Fibroblast of skin of left biceps (primary cell): ENCODE measurements at places on chromosomes 13 and 19.

DNA sequence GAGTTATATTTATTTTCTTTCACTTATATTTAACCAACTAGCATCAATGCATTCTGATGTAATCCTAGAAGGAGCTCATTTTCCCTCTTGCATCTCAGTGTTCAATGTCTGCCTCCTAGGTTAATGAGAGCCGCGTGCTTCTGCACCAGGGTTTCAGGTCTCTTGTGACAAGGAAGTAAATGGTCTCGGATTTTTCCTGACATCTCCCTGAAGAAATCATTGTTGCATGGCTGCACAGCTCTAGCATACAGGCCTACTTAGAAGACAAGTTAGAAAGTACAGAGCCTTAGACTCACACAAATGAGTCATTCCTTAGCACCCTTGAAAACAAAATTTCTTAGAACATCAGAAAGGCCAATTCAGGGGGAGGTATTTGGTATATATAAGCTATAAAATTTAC, 57.2 kb upstream of the KLF12 start:
- no peak for DNase-seq

GRCh38 chr13:64428196-64428595, 2801.9 kb downstream of the PCDH9 start:
- DNase-seq: peak; percentile 8

GRCh38 chr13:81916461-81916860, 1575.5 kb upstream of the SPRY2 start:
- DNase-seq: no peak

GRCh38 chr19:13160557-13160956, 10.3 kb downstream of the IER2 start:
- DNase-seq: no peak

DNA sequence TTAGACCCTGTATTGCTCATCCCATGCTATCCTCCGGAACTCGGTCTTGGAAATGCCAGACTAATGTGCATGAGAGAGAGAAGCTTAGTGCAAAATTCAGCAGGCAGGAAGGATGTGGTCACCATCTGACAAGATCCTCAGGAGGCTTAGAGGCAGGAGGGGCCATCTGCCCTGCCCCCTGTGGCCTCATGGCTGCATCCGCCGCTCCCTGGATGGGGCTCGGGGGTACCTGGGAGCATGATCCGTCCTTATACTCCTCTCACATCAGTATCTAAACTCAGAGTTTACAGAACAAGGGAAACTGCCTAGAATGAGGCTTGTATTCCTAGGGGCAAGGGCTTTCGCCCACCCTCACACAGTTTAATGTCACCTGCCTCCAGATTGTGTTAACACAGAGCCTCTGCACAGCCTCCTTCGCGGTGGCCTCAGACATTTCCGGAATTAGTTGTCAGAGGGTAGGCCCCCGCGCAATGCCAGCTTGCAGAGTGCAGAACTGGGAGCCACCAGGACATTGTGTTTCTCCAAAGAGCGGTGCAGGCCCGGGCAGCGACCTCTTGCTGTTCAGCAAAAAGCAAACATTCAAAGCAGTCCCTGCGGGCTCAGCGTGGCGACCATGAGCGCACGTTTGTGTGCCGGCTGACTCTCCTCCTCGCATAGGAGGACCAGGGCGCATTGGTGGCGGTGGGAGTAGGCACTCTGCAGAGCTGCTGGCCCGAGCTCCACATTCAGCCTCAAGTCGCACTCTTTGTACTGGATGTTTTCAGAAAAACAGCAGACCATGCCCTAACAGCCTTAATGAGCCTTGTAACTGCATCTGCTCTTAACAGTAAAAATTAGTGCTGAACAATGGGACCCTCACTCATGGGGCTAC, 39.1 kb downstream of the GPR12 start:
- no peak for DNase-seq

DNA sequence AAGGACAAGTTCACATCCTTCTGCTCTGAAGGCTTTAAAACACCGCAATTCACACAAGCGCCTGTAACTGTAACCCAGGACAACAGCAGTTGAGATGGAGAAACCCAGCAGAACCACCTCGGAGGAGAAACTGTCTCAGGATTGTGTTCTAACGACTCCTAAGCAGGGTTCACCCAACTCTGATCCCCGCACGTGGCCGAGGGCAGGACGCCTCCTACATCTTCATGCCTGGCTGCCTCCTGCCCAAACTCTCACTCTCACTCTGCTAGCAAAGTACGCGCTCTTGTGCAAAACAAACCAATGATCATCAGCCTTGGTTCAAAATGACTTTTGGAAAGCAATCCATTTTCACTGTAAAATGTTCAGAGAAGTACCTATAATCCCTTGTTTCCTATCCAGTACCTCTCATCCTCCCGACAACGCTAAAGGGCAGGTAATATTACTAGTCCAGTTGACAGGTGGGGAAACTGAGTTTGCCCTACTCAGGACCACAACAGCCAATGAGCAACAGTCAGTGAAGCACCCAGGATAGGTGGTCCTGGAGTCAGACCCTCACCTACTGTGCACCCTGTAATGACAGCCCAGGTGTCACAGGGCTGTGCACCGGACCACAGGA, 25.6 kb downstream of the EPS15L1 start:
- DNase-seq: no peak

GRCh38 chr13:40017662-40018262, 362.3 kb downstream of the COG6 start:
- no peak for DNase-seq

DNA sequence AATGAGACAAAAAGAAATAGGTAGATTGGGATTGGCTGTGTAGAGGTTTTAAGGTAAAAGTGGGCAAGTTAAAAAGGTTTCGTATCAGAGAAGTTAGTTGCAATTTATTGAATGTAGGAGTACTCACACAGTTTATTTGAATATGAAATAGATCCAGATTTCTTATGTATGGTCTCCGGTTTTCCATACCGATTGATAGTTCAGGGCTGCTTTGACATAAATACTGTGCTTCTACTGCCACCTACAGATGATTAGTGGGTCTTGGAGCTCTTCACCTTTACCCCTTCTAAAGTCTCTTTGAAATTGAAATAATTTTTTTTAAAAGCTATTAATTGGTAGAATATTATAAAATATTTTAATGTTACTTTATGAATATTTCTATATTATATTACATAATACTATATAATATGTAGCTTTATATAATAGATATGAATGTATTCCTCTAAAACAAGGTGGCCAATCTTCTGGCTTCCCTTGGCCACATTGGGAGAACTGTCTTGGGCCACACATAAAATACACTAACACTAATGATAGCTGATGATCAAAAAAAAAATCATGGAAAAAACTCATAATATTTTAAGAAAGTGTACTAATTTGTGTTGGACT, 7.7 kb upstream of the GPR18 start:
- DNase-seq: no peak

DNA sequence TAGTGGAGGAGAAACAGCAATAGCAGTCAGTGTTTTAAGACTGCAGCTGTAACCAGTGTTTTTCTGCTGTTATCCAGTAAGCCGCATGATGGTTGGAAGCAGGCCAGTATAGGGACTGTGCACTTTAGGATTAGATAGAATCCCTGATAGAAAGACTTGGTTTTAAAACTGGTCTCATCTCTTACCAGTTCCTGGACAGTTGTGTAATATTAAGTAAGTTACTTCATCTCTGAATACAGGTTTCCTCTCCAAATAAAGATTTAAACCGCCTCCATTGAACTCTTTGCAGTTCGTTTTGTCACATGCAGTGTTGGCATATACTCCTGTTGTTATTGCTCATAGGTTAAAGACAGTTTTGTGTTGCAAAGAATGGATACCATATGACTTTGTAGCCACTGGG, 25.6 kb downstream of the URI1 start:
- DNase-seq: no peak

GRCh38 chr13:40272776-40273139, 393.7 kb downstream of the FOXO1 start:
- no peak for DNase-seq

DNA sequence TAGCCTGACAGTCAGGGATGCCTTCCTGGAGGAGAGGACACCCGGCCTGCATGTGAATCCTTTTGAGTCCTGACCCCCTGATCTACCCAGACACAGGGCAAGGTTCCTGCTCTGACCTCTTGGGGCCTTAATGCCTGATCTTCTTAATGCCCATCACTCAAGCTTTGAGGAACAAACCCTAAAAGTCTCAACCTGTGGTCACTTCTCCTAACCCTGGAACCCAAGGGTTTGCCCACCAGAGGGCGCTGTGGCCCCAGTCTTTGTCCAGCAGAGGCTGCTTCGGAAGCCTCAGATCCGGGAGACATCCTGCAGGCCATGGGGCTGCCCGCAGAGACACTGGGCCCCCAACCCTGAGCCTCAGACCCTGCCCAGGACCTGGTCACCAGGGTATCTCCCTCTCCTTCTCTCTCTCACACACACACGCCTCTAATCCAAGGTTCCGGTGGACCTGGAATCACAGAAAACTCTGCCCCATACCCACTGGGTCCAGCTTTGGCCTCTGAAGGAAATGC, 9.8 kb upstream of the DPF1 start:
- DNase-seq: no peak

DNA sequence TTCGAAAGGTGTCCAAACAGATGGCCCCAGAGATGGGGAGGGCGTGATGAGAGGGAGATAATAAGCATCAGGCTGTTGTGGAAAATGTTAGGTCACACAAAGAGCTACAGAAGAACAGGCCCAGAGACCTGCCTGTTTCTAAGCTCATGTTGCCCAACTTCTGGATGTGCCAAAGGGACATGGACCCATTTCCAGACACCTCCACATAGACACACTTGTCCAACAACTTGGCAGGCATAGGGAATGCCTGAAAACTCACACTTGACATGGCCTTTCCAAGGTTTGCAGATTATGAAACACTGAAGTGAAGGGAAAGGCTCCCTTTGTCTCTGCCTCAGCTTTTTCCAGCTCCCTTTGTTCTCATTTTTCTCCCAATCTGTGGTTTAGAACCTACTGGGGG, 43.5 kb upstream of the CYP2B6 start:
- no peak for DNase-seq

- no peak for DNase-seq
Observed at GRCh38 chr19:46907880-46908279, 47.1 kb downstream of the ARHGAP35 start.

GRCh38 chr13:43529796-43530195, 257.0 kb downstream of the ENOX1 start:
- no peak for DNase-seq

- no peak for DNase-seq
Observed at GRCh38 chr13:32446220-32446619, 18.3 kb upstream of the N4BP2L1 start.

- DNase-seq: no peak
Observed at GRCh38 chr13:27005976-27006518, 165.6 kb downstream of the USP12 start.

DNA sequence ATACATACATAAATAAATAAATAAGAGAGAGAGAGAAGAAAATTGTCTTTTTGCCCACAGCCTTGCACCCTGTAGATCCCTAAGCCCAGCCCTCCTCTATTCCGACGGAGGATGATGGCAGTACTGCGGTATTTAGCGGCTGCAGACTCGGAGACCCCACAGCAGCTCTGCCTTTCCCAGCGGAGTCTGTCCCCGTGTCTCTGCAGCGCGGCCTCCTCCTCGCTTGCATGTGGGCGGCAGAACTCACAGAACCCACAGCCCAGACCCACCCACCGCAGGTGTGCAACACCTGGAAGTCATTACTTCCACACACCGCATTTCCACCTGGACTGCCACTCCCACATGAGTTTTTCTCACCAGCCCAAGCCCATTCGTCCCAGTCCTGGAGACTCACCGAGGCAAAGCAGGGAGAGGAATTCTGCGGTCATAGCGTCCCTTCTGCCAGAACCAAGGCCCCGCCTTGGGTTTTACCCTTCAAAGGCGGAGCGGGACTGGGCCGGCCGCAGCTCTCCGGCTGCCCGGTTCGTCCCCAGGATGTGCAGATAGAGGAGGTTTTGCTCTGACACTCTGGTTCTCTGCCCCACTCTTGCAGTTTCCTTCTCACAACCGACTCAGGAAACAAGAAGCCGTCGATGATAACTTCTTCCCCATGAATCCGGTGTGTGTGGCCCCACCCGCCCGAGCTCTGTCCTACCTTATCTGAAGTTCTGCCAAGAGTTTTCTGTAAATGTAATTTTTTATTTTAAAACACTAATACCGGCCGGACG, at the start of gene VSTM1:
TSS of gene VSTM1 (minus strand) at position 548 of the 767 bp plus-strand sequence. CDS start at position 428, 120 bp downstream.
- no peak for DNase-seq

DNA sequence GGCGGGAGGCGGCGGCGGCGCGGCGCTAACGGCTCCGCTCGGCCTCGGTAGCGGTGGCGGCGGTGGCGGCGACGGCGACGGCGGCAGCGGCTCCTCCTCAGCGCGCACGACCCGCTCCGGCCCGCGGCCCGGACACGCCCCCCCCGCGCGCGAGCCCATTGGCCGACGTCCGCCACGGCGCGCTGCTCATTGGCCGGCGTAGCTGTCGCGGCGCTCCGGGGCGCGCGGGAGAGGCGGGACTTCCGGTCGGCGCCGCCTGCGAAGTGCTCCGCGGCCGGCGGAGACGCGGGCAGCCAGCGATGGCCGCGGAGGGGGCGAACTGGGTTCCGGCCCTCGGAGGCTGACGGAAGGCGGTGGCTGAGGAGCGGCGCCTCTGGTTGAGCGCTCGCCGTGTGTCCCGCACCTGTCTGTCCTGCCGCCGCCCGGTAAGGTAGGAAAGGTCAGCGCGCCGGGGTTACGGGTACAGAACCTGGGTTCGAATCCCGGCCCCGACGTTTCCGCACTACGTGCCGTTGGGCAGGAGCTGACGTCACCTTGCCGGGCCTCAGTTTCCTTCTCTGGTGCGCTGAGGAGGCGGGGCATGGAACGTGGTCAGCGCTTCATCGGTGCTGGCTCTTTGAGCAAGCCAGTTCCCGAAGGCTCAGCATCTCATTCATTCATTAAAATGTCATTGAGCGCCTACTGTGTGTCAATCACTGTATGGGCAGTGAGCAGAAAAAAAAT, at the start of gene ELAVL1:
TSS of gene ELAVL1 (minus strand) at position 108 of the 723 bp plus-strand sequence. CDS start 13,826 bp downstream, outside the sequence.
- peak; percentile 66 for DNase-seq

- peak; percentile 74 for DNase-seq
Observed at GRCh38 chr13:30395192-30396158, 26.8 kb upstream of the UBE2L5 start.

GRCh38 chr13:103351035-103351828, 285.0 kb upstream of the SLC10A2 start:
- peak; percentile 35 for DNase-seq

DNA sequence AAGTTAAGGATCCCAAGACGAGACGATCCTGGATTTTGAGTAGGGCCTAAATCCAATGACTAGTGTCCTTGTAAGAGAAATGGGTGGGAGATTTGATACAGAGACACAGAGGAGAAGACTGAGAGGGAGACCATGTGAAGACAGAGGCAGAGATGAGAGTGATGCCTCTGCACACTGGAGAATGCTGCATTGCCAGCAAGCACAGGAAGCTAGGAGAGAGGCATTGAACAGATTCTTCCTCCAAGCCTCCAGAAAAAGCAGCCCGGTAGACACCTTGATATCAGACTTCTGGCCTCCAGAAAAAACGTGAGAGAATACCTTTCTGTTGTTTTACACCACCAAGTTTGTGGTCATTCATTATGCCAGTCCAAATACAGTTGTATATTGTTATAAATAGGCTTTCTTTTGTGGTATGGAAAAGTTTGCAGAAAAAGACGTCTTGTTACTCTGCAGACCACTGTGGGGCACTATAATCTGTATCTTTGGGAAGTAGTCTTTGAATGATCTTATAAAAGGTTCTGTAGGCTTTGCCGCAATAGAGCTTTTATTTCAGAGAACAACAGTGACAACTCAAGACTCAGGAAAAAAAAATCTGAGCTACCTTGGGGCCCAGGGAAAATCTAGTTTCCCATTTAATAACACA, 17.9 kb upstream of the RFC3 start:
- DNase-seq: no peak

GRCh38 chr13:109565877-109566276, 220.5 kb downstream of the IRS2 start:
- DNase-seq: no peak
